ENCODE measurements at places on chromosomes 2 and 18.

DNA sequence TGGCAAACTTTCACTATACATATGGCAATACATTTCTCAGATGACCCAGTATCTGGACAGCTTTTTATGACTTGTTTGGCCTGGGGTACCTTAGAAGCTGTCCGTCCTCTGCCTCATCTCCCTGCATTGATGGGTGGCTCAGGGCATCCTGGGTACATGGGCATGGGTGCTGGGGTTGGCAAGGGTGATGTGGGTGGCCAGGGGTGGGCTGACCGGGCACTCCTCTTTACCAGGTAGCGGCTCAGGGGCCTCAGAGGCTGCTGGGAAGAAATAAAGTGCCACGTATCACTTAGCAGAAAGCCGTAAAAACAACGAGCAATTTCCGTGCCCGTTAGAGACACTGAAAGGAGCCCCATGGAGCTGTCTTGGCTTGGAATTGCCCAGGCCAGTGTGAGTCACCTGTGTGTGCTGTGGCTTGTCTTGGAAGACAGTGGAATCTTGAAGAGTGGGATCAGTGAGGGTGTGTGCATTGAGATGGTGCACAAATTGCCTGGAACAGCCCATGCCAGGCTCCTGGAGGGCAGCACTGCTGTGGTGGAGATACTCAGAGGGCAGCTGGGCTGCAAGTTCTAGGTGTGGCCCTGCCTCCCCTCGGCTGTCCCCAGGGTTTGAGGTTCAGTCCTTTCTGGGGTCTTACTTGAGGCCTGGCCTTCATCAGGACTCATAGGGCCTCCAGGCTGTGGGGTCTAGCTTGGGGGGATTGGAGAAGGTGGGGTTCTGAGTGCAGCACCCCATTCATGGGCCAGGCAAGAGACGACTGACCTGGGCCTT lies 88.8 kb downstream of the FHOD3 start:
- DNase-seq = no peak

DNA sequence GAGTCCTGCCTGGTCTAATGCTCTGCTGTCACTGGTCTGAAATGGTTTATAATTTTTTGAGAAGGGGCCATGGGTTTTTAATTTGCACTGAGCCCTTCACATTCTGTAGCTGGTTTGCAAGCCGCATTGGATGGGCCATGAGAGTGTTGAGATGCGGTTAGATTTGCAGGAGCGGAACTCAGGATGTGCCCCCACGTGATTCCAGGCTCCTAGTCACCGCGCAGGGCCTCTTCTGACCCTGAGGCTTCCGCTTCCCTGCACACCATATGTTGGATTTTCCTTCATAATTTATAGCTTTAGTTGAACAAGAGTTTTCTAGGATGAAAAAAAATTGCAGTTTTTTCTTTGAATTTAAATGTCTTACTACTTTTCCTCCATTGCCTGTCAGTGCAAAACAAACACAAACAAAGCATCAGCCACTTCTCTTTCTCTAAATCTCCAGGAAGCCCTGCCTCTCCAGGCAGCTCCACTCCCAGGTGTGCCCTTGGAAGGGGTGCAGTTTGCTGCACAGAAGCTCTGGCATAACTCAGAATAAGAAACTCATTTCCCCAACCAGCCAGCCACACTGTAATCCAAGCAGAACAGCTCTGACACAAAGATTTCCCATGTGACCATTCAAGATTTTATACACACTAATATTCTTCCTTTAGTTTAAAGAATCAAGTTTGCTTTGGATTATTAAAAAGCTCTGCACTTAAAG lies 18.4 kb upstream of the TPO start:
- no peak for DNase-seq

GRCh38 chr2:72669121-72669520 lies 156.7 kb downstream of the EXOC6B start:
- no peak for DNase-seq

GRCh38 chr18:9418047-9418690 lies 57.1 kb upstream of the RALBP1 start:
- no peak for DNase-seq

Measured in T-helper 9 cell (primary cell).